Thoracic aorta (tissue), 2 donors: ENCODE measurements at places on chromosomes 4 and X. TPM values are rescaled to one million over a fixed set of nuclear protein-coding genes. Genes with fewer than 3 reads are reported as not detected.

- H3K27ac ChIP-seq, result no peak overlapping the region
- H3K27me3 ChIP-seq, result no peaks in the 10 kb centered on the region
- DNase-seq, result no peak
- no peak overlapping the region for H3K4me3 ChIP-seq
- H3K4me1 ChIP-seq, result peaks cover 6% of the 10 kb centered on the region
These were observed 8.9 kb downstream of the MID2 start for GRCh38 chrX:107834275-107835201.

DNA sequence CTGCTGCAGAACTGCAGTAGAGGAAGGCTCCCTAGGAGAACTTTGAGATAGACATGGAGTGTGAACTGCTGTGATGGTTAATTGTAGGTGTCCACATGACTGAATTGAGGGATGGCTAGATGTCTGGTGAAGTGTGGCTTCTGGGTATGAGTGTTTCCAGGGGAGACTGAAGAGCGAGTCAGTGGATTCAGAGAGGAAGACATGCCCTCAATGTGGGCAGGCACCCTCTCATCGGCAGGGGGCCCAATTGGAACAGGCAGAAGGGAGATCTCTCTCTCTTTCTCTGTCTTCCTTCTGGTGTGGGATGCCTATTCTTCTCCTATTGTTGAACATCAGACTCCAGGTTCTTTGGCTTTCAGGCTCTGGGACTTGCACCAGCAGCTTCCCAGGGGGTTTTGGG is 304.7 kb upstream of the GATB start:
- no peaks in the 10 kb centered on the region for H3K4me1 ChIP-seq
- no peak overlapping the region for H3K4me3 ChIP-seq
- no peak overlapping the region for H3K27ac ChIP-seq
- H3K36me3 ChIP-seq, result no peaks in the 10 kb centered on the region

DNA sequence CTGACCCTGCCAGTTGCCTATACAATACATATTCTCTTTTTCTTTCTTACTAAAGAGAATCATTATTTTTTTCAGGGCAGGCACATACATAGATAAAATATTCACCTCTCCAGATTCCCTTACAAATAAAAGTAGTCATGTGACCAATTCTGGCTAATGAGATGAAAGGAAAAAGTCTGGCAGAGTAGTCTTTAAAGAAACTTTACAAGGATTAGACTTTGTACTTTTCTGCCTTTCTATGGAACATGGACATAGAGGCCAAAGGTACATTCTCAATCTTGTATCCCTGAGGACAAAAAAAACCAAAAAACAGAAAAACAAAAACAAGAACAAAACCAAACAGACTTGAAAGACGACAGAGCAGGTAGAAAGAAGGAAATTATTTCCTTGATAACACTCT is 75.6 kb downstream of the DCK start:
- H3K27me3 ChIP-seq, result no peaks in the 10 kb centered on the region
- H3K27ac ChIP-seq, result no peak overlapping the region
- no peaks in the 10 kb centered on the region for H3K36me3 ChIP-seq
- peaks cover 4% of the 10 kb centered on the region for H3K4me1 ChIP-seq

- no peaks in the 10 kb centered on the region for H3K27me3 ChIP-seq
- peak overlapping the region; percentile 59 for H3K27ac ChIP-seq
- no peak overlapping the region for H3K4me3 ChIP-seq
- DNase-seq, result no peak
- H3K4me1 ChIP-seq, result peaks cover 40% of the 10 kb centered on the region
These were observed 20.6 kb downstream of the IGFBP7 start for GRCh38 chr4:57089549-57089948.

The POLA1 gene
- total RNA-seq, result 20.6 TPM

- H3K4me1 ChIP-seq, result peaks cover 25% of the 10 kb centered on the region
- DNase-seq, result no peak
- H3K27ac ChIP-seq, result no peak overlapping the region
- H3K27me3 ChIP-seq, result no peaks in the 10 kb centered on the region
- H3K36me3 ChIP-seq, result peaks cover under 1% of the 10 kb centered on the region
These were observed 171.8 kb downstream of the SOWAHB start for GRCh38 chr4:76726176-76726575.

The CPE gene
- 458 TPM for total RNA-seq

- no peak overlapping the region for H3K27ac ChIP-seq
- no peak overlapping the region for H3K4me3 ChIP-seq
- H3K27me3 ChIP-seq, result no peaks in the 10 kb centered on the region
- DNase-seq, result no peak
- H3K36me3 ChIP-seq, result no peaks in the 10 kb centered on the region
- peaks cover 8% of the 10 kb centered on the region for H3K4me1 ChIP-seq
These were observed 42.3 kb downstream of the RASL11B start for GRCh38 chr4:52904421-52904820.

DNA sequence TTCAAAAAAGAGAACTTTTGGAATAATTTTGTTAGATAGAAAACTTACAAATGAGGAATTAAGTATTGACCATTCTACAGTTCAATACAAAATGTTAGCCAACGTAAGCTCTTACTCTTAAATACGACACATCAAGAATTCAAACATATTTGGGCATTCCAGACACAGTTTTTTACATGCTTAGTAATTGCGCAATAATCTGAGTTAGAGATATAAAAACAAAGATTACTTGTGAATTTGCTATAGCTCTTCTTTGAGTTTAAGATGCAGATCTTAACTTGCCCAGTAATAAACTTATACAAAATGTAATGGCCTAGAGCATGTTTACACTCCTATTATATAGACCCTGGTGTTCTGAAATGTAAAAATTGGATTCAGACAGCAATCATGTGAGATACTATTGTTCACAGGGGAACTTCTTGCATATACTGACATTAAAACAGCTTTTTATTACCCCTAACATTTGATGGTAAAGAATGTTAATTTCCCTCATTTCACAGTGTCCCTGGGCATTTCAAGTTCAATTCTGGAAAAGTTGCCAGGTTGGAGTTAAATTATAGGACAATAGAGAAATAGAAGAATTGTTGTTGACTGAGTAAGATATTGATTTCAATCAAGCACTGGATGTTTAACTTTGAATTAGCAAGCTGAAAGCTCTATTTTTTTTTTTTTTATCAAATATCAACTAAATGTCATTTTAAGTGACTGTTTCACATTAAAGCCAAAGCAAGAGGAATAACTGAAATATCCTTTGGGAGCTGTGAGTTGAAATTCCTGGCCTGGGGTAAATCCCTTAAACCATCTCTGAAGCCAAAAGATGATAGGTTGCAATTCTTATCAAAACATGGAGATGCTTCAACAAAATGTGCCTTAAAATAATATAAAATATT is 910 bp downstream of the HPGDS start:
- no peak overlapping the region for H3K4me3 ChIP-seq
- H3K27ac ChIP-seq, result no peak overlapping the region
- no peaks in the 10 kb centered on the region for H3K4me1 ChIP-seq
- DNase-seq, result no peak
- H3K27me3 ChIP-seq, result no peaks in the 10 kb centered on the region

GRCh38 chr4:23685471-23685870 is 204.4 kb downstream of the PPARGC1A start:
- no peak overlapping the region for H3K27ac ChIP-seq
- DNase-seq, result no peak
- no peaks in the 10 kb centered on the region for H3K4me1 ChIP-seq
- H3K4me3 ChIP-seq, result no peak overlapping the region
- H3K27me3 ChIP-seq, result no peaks in the 10 kb centered on the region

GRCh38 chrX:42664680-42665079 is 113.3 kb downstream of the PPP1R2C start:
- no peaks in the 10 kb centered on the region for H3K4me1 ChIP-seq
- no peaks in the 10 kb centered on the region for H3K36me3 ChIP-seq
- no peaks in the 10 kb centered on the region for H3K27me3 ChIP-seq
- H3K4me3 ChIP-seq, result no peak overlapping the region

The PPP2R2C gene
- total RNA-seq, result 0.14 TPM

- no peaks in the 10 kb centered on the region for H3K27me3 ChIP-seq
- no peaks in the 10 kb centered on the region for H3K4me1 ChIP-seq
- no peaks in the 10 kb centered on the region for H3K36me3 ChIP-seq
- H3K4me3 ChIP-seq, result no peak overlapping the region
- no peak for DNase-seq
These were observed 63.2 kb downstream of the AASDH start for GRCh38 chr4:56324011-56324610.

GRCh38 chr4:148550788-148551187 is 108.6 kb upstream of the NR3C2 start:
- no peaks in the 10 kb centered on the region for H3K36me3 ChIP-seq
- no peak overlapping the region for H3K4me3 ChIP-seq
- H3K27me3 ChIP-seq, result no peaks in the 10 kb centered on the region
- no peak for DNase-seq
- H3K27ac ChIP-seq, result no peak overlapping the region
- no peaks in the 10 kb centered on the region for H3K4me1 ChIP-seq

DNA sequence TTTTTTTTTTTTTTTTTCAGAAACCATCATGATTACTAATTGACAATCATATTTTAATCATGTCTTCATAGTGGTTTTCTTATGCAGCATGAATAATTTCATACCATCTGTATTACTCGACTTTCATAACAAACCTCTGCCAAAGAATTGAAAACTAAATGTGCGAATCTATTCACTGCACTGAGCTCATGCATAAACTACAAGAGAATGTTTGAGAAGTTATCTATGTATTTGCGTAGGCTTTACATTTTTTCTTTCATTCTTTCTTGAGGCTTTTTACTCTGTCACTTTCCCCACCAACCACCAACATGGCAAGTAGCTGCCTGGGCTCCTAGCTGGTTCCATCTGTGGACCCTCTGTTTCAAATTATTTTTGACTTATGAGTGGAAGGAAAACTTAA is 1761.0 kb downstream of the STIM2 start:
- no peak overlapping the region for H3K27ac ChIP-seq
- DNase-seq, result no peak
- H3K27me3 ChIP-seq, result no peaks in the 10 kb centered on the region
- H3K4me3 ChIP-seq, result no peak overlapping the region
- no peaks in the 10 kb centered on the region for H3K36me3 ChIP-seq
- H3K4me1 ChIP-seq, result no peaks in the 10 kb centered on the region

DNA sequence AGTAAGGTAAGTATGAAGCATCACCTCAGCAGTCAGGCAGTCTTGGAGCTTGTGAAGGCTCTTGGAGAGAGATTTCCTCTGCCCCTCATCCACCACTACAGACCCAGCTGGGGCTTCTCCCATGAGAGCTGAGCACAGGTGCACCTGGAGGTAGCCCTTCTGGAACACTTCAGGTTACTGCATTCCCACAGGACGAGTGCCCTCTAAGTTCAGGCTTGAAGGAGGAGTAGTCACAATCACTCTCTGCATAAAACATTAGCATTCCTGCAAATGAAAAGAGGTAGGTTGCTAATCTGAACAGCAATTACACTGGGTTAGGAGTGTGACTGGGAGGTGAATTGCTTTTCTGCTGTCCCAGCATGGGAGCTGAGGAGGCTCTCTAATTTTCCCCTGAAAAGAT is 308.8 kb downstream of the TEX13C start:
- no peak overlapping the region for H3K4me3 ChIP-seq
- no peak overlapping the region for H3K27ac ChIP-seq
- no peaks in the 10 kb centered on the region for H3K4me1 ChIP-seq
- no peaks in the 10 kb centered on the region for H3K36me3 ChIP-seq
- DNase-seq, result no peak
- no peaks in the 10 kb centered on the region for H3K27me3 ChIP-seq

GRCh38 chr4:111689731-111690130 is 455.5 kb upstream of the FAM241A start:
- no peaks in the 10 kb centered on the region for H3K27me3 ChIP-seq
- no peak overlapping the region for H3K4me3 ChIP-seq
- no peak for DNase-seq
- H3K27ac ChIP-seq, result no peak overlapping the region
- no peaks in the 10 kb centered on the region for H3K36me3 ChIP-seq

The SERPINA7 gene
- total RNA-seq, result not detected

The ASMT gene
- not detected for total RNA-seq

- no peaks in the 10 kb centered on the region for H3K36me3 ChIP-seq
- H3K4me1 ChIP-seq, result no peaks in the 10 kb centered on the region
- DNase-seq, result no peak
These were observed 46.0 kb upstream of the MGST2 start for GRCh38 chr4:139619644-139620043.

GRCh38 chr4:142516686-142517526 is 329.2 kb downstream of the INPP4B start:
- H3K4me3 ChIP-seq, result no peak overlapping the region
- H3K27me3 ChIP-seq, result no peaks in the 10 kb centered on the region
- H3K4me1 ChIP-seq, result no peaks in the 10 kb centered on the region
- H3K27ac ChIP-seq, result no peak overlapping the region

- no peak overlapping the region for H3K4me3 ChIP-seq
- H3K27me3 ChIP-seq, result no peaks in the 10 kb centered on the region
- H3K27ac ChIP-seq, result no peak overlapping the region
- no peaks in the 10 kb centered on the region for H3K36me3 ChIP-seq
- no peak for DNase-seq
These were observed 231.3 kb upstream of the PITX2 start for GRCh38 chr4:110854021-110854678.

DNA sequence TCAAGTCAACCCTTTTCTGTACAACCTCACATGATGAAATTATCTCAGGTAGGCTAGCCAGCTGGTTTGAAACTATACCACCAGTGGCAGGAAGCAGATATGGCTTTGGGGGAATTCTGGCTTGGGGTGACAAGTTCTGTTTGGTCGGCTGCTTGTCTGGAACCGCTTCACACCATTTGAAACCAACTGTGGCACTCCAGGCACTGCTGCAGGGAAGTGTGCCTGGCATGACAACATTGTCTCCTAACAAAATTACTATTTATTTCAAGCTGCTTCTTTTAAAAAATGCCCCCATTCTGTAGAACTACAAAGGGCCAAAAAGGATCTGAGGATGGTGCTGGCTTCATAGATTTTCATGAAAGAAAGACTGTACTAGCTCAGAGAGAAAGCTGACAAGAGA is 37.1 kb upstream of the GPM6B start:
- no peak for DNase-seq
- no peaks in the 10 kb centered on the region for H3K4me1 ChIP-seq
- H3K27me3 ChIP-seq, result no peaks in the 10 kb centered on the region
- no peak overlapping the region for H3K4me3 ChIP-seq
- no peak overlapping the region for H3K27ac ChIP-seq

DNA sequence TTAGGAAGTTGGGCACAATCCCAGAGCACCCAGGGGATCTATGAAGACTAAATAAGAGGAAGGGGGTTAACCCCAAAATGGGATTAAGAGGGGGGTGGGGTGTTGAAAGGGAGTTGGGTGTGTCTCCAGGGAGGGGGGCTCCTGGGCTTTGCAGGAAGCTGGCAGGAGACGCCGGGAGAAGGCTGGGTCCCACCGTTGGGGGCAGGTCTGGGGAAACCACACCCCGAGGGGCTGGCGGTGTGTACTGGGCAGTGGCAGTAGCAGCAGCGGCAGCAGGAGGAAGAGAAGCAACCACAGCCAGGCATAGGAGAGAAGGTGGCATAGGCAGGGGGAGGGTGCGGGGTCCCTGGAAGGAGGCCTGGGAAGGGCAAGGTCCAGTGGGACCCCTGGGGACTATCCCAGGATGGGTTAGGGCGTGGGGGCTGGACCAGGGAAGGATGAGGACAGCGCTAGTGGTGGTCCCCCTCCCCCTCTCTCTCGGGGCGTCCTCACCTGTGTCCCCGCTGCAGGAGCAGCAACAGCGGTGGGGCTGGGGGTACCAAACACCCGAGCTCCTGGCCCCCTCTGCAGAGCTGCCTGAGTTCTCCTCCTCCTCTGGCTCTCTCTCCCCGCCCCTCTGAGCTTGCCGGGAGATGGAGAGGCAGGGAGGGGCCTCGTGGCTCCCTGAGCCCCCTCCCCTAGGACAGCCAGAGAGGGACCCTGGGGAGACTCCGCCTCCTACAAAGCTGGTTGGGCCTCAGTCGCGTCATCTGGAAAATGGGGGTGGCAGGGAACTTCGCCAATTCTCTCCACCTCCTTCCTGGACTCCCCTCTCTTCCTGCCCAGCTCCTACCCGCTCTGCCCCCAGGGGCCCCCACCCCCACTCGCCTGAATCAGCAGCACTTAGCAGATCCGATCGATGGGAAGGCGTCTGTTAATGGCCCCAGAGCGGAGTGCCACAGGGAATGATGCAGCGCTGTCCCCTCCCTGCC is at the start of gene KCND1:
Gene KCND1, minus strand, starts transcription at position 596 of the 971 bp plus-strand sequence. CDS start 1,573 bp downstream, outside the sequence.
- no peaks in the 10 kb centered on the region for H3K36me3 ChIP-seq
- no peak for DNase-seq
- peak within 1 kb of the TSS; percentile 43 for H3K27ac ChIP-seq
- H3K4me3 ChIP-seq, result peak within 1 kb of the TSS; percentile 73
- peaks cover 2% of the 10 kb centered on the region for H3K4me1 ChIP-seq
